ENCODE measurements at places on chromosomes 2 and 18.

GRCh38 chr2:120538691-120539423, 192.9 kb downstream of the INHBB start:
- DNase-seq, result no peak

DNA sequence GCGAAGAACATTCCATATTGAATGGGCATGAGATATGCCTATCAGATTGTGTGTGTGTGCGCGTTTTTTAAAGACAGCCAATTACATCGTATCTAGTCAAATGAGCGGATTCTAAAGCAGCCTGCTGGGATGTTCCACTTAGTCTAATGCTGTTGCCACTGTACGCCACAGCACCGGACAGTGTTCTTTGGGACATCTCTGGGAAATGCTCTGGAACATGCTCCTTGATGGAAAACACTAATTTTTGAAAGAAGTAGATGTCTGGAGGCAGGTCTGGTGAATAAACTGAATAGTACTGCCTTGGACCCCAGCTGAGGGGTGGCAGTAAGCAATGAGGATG, 3.6 kb upstream of the TMEM150A start:
- no peak for DNase-seq

DNA sequence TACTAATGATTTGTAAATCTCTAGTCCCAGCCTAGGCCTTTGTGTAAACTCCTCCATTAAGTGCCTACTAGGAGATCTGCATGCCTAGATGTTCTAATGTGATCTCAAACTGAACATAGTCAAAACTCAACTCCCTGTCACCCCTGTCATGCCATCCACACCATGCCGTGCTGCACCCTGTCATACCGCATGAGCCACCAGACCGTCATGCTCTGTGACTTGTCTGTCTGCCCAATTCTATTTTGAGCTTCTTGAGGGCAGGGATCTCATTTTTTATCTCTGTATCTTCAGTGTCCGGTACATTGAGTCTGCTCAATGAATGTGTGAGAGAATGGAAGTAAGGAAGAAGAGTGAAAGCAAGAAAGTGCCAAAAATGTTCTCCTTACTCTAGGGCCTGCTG, 35.5 kb downstream of the GREB1L start:
- no peak for DNase-seq

DNA sequence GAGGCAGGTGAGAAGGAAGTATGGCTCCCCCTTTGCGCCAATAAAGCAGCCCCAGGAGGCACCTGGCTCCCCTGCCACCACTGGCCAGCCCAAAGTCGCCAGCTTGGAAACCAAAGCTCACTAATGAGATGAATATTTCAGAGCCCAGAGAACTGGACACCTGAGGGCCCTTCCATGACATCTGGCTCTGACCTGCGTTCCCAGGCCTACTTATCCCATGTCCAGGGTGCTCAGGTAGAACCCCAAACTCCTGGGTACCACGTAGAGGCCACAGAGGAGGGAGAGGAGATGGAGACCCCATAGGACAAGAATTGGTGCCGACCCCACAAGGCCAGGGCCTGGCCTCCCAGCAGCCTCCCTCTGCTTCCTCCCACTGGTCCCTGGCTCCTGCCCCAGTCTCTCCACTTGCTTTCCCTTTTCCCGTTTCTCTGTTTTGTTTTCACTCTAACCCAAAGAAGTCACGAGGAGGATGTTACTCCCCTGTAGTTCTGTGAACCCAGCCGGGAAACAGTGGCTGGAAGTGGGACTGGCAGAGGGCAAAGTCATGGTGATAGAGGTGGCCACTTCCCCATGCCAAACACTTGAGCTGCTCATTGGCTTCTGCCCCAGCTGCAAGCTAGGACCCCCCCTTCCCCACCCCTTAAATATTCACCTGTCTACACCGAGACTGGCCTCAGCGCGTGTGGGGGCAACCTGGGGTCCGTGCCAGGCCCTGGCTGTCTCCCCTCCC, 820 bp downstream of the TMBIM1 start:
- no peak for DNase-seq

DNA sequence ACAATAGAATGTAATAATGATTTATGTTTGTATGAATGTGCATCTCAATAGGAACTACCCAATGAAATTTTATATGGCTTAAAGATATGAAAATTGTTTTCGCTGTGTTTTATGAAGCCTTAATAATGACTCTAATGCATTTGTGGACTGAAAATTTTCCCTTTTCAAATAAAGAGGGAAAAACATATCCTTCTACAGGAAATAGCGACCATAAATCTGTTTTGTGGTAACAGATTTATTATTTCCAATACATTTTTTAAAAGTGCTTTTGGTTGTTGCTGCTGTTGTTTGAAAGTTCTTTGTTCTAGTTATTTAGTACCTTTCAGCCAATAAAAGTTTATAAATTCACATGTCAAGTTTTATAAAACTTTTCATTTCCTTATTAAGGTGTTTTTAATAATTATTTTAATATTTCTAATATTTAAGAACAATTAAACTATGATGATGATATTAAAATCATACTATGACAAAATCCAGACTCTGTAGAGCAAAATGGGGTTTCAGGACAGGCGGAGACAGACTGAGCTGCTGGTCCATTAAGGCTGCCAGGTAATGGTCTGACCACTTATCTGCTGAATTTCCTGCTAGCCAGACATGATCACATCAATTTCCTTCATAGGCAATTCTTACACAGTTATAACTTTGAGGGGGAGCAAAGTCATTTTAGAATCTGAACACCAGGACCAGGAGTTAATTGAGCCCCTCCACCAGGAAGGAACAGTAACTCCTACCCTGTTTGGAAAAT, 65.7 kb upstream of the NEUROD1 start:
- DNase-seq, result no peak

- no peak for DNase-seq
Observed at GRCh38 chr2:45207101-45207500, 197.8 kb upstream of the SIX2 start.

GRCh38 chr2:95308426-95308990, 11.4 kb downstream of the KCNIP3 start:
- no peak for DNase-seq

GRCh38 chr2:137287913-137288639, 522.7 kb downstream of the THSD7B start:
- DNase-seq, result no peak

DNA sequence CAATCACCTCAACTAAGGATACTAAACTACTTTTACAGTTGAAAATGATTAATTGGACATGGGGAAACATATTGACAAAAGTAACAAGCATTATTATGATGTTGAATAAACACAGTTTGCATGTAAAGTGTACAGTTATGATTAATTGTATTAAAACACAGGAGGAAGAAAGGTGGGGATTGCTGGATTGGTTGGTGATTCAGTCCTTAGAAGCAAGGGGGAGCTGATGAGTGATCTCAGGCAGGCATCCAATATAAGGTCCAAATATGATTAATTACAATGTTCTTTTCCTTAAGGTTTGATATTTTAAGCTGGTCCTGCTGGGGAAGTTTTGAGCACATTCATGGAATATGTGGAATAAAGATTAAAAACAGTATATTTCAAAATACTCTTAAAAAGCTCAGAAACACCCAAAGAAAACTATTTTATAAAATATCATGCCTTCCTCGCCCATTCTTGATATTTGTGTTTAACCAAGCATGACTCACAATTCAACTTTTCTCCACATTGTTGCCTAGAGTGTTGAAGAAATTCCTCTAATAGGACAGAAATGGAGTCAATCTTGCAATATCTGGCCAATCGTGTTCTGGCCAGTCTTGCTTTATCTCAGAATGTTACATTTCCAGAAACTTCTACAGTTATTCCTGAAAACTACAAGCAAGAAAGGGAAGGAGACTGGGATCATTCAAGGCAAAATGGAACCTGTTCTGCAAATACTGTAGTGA, 268.2 kb downstream of the RPIA start:
- no peak for DNase-seq

DNA sequence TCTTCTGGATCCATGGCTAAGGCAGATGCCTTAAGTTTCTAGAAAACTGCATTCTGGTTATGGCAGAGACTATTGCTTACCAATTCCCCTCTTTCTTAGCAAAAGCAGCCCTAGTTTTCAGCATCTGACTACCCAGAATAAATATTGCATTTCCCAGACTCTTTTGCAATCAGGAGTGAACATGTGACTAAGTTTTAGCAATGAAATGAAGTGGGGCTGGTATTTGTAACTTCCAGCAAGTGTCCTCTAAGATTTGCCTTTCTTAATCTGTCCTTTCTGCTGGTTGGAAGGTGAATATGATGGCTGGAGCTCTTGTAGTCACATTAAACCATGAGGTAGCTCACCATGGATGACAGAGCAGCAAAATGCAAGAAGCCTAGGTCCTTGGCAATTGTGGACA, 132.9 kb upstream of the PKDCC start:
- no peak for DNase-seq

DNA sequence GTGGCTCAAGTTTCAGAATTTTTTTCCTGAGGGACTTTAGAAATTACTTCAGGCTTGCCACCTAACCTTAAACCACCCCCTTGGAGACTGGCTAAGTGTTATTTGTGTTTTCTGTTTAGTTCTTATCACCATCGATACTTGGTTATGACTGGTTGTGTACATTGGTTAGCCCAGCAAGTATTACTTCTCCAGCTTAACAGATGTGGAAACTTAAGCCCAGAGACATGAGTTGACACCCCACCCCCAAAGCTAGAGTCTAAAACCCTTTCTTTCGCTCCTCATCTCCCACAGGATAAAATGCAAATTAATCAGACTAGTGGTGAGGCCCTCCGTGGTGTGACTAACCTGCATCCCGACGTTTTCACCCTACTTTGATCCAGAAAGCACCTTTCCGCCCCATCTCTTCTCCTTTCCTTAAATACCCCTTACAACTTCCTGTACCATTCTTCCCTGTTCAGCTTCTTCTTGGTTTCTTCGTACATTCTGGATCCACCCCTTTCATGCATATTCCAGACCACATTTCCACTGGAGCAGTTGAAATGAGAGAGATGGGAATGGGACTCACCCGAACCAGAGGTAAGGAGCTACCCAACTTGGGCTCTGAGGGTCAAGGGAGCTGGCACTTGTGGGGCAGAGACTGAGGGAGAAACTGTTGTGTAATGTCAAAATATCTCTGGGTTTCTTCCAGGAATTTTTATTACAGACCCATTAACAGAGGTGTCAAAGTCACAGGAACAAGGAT, 819 bp upstream of the MAP3K2 start:
- DNase-seq, result no peak

- no peak for DNase-seq
Observed at GRCh38 chr2:220756653-220757052, 815.5 kb downstream of the EPHA4 start.

DNA sequence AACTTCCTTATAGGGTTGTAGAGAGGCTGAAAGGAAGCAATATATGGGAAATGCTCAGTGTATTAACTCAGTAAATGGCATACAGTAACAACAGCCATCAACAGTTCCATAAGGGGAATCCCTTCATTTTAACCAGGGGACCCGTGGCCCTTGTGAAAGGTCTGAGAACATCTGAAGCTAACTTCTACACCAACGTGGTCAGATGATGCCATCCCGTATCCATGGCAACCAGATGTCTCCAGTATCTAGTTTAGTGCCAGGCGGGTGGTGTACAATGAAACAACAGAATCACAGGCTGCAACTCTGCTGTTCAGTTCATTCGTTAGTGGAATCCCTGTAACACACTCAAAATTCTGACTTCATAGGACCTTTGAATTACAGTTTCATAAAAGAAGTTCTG, 162.3 kb downstream of the TGIF1 start:
- DNase-seq, result no peak

Measured in GOT3 (cell line).